ENCODE measurements at places on chromosomes 11 and 22. TPM values are rescaled to one million over a fixed set of nuclear protein-coding genes. Genes with fewer than 3 reads are reported as not detected.
A peak's percentile ranks its signal among the peaks of the same experiment; 100 is the strongest.

DNA sequence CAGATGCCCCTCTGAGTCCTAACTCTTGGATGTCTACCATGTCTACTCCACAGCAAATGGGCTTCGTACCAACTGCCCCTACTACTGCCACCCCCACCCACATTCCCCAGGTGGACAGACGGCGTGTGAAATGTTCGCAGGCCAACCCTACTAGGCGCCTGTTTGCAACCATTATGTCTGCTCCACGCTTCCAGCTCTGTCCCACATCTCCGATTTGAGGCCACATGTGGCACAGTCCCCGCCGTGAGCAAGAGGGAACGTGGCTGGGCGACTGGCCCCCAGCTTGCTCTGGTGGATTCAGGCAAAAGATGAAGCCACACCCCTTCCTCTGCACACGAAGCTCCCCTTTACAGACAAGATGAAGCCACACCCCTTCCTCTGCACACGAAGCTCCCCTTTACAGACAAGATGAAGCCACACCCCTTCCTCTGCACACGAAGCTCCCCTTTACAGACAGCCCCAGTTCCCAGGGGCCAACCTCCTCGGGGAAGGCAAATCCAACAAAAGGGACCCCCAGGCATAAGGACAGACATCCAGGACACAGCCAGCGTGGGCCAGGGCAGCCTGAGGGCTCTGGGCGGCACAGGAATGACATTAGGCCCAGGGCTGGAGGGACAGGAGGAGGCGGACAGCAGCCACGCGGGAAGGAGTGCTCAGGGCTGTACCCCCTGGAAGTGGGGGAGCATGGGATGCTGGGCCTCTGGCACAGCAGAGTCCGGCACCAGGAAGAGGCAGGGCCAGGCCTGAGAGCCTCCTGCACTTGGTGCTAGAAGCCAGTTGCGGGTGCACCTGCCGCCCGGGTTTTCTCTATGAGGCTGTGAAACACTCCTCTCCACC is 106.2 kb downstream of the SHANK2 start:
- no peak for DNase-seq

DNA sequence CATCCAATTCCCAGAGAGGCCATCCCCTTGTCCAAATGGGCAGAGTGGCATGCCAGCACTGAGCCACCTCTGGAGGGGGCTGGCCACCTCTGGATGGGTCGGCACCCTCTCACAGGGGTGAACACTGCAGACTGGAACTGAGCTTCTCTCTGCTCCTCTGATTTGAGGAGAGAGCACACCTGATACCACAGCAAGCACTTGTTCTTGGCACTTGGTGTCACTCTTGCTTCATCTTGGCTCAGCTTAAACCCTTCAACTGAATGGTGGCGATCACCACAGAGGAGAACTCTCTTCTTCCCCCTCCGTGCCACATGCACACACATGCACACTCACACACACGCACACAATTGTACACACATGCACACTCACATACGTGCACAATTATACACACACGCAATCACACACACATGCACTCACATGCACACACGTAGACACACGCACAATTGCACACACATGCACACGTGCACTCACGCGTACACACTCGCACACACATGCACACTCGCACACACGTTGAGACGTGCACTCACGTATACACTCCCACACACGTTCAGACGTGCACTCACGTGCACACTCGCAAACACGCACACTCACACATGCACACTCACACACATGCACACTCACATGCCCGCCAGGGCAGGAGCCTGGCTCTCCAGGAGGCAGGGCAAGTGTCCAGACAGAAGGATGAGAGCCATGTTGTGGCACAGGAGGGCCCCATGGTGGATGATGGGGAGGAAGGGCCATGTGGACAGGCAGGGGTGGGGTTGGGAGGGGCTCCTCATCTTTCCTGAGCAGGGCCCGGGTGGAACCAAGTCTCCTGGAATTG is 23.4 kb downstream of the OVOL1 start:
- DNase-seq: no peak

DNA sequence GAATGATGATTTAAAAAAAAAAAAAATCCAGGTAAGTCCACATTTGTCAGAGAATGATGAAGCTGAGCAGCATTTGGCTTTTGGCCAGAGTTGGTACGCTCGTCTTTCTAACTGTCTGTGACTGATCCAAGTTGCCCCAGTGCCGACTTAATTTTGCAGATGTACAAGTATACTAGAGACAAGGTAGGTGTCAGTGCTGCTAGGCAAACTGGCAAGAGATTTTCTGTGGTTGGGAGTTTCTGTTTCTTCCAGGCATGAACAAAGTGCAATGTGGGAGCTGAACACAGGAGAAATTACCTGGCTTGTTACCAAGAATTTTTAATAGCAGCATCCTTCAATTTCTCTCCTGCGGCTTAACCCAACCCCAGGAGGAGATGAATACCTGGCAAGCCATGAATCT is 307.7 kb downstream of the BUD13 start:
- DNase-seq: no peak

GRCh38 chr22:18056161-18056666 is 21.6 kb upstream of the PEX26 start:
- DNase-seq: no peak

DNA sequence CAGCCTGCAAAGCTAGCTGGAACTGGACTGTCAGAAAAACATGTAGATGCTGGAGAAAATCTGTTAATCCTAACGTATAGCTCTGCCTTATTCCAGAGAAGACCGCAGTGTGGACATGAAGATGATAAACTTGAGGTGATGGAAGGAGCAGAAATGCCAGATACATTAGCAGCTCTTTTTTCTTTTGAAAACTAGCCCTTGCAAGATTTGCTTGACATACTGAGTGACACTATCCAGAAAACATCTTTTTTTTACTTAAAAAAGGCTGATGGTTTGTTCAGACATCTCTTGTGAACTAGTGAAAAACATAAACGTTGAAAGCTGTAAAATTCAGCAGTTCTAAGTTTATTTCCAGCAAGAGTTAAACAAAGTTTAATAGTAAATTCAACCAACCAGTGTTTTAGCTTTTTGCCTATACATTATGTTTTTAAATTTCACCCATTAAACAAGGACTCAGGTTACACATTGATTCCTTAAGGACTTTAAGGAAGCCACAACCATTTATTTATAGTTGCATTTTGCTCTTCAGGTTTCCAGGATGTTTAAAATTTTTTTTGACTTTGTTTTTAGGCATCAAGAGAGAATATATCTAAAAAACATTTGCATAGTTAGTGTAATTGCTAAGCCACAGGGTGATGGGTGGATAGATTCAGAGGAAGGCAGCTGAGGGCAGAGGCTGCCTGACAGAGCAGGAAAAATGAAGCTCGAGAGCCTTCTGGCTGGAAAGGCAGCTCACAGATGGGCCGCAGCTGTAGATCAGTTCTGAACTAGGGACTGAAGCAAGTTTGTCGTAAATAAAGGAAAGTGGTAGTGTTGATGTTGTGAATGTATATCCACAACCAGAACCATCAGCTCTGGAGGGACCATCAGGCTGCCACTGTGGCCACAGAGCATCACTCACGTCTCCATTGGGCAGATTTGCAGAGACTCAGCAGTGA is 9.5 kb downstream of the SNAP29 start:
- no peak for DNase-seq

GRCh38 chr11:19631712-19632498 is 80.7 kb upstream of the NAV2 start:
- DNase-seq: no peak

DNA sequence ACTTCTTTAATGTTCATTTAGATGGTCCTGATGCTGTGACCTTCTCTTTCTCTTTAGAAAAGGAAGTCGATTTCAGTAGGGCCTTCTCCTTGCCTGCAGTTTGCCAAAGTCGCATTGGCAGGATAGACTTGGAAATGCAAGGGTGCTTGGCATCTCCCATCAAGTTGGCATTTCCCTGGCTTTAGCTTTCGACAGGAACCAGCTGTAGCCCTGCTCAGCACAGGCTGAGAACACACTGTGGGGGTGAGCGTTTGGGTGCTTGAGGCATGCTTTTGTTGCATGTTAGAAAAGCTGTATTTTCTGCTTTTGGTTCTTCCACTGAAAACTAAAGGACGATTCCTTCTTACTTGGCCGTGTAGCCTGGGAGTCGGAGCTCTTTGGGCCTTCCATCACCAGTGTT is 37.7 kb downstream of the LDLRAD3 start:
- DNase-seq: no peak

DNA sequence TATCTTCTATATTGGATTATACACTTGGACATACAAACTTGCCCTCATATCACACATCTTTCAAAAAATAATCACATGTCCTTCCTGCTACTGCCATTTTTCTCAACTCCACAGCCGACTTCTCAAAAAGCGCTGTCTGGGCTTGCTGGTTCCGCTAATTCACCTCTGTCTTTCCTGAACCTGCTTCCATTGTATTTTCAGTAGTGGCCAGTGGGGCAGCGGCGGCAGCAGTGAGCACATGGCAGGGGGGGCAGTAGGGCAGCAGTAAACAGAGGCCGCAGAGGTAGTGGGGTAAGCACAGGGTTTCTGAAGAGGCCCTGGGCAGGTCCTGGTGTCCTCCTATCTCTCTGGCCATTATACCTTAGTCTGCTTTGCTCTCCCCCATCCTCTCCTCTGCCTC is 126.3 kb downstream of the RRAS2 start:
- DNase-seq: no peak

- DNase-seq: no peak
Observed at GRCh38 chr11:76075716-76076115, 130.6 kb downstream of the WNT11 start.

- no peak for DNase-seq
Observed at GRCh38 chr11:61158691-61159381, 2.4 kb downstream of the VPS37C start.

GRCh38 chr11:111327908-111328624 is 29.7 kb downstream of the POU2AF3 start:
- DNase-seq: no peak

DNA sequence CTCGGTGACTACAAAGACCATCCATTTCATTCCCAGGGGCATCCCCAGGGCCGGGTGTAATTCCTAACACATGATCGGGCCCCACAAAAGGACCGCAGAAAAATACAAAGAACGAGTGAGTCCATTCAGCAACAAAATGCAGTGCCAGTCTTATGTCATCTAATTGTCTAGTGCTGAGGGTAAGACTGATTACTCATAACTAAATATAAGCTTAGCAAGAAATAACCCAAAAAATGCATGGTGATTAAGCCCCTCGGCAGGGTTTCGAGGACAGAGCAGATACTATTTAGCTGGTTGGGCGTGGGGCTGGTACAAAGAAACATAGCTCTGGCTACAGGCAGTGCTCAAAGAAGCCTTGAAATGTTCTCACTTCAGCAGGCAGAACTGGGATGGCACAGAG is 1078.9 kb downstream of the OPCML start:
- DNase-seq: no peak

DNA sequence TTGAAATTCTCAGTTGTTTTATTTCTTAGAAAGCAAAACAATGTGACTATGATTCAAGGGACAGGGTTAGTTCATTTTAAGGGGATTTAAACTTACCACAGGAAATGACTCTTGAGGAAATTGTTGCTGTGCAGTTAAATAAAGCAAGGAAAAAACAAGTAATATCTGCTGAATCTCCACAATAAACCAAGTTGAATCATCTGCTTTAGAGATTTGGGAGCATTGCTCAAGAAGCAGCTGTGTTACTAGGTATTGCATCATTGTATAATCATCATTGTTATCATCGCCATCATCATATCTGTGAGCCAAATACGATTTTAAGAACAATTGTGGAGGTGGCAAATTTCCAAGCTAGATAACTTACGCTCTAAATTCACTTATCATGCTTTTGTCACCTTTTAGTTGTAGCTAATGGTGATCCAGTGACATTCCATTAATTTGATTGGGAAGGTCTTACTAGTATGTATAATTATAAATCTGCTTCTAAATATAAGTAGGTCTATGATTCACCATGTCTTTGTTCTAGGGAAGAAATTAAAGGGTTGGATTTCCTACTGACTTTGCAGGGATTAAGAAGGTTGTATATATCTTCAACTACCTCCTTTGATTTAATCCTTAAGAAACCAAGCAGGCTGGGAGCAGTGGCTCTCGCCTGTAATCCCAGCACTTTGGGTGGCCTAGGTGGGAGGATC is 19.9 kb downstream of the MMP10 start:
- DNase-seq: no peak

GRCh38 chr11:59224351-59224928 is 11.7 kb upstream of the MPEG1 start:
- DNase-seq: peak; percentile 65

DNA sequence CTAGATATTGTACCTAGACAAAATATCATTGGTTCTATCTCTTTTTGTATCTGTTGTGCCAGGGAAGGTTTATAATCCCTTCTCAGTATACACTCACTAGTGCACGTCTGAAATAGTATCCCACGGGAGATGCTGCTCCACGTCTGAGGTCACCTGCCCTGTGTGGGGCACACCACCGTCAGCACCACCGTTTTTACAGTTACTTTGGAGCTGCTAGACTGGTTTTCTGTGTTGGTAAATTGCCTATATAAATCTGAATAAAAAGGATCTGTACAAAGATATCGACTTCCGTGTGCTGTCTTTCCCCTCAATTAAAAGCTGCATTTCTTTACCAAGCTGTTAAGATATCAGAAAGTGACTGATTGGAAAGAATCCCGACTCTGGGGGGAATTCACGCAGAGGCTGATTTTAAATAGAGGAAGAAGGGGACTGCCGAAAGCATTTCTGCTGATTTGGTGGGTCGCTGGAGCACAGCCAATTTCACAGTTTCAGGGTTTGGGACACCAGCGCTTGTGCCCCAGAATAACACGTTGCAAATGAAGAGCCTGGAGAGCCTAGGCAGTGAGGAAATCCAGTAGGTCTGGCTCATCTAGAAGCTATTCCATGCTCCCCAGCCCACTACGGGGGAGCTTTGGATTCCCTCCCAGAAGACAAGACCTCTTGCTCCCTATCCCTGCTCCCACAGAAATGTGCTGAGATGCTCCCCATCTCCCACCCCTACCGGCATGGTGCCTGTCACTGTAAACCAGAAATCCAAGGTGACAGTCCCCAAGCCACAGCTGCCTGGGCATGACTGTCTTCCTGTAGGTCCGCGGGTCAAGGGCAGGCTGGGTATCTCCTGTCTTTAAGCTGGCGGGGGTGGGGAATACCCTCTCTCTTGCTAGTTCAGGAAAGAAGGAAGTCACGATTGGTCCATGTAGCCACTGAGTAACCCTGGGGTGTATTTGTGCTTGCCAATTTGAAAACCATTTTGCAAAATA is 12.7 kb upstream of the MYO18B start:
- DNase-seq: no peak

- DNase-seq: no peak
Observed at GRCh38 chr11:29957431-29957830, 59.4 kb downstream of the KCNA4 start.

GRCh38 chr11:95338430-95338991 is 107.5 kb upstream of the SESN3 start:
- DNase-seq: peak; percentile 53

GRCh38 chr11:130308886-130309285 is 5.8 kb downstream of the ZBTB44 start:
- DNase-seq: no peak

PLET1 gene
- not detected for total RNA-seq

HEPACAM gene
- total RNA-seq: 14.4 TPM

MS4A6E gene
- total RNA-seq: not detected

MGAT3 gene
- 26.2 TPM for total RNA-seq

ACRV1 gene
- total RNA-seq: not detected

BCO2 gene
- total RNA-seq: 14.7 TPM

TMEM225 gene
- total RNA-seq: not detected

MALAT1 gene
- 20,649 TPM for total RNA-seq

TMEM121B gene
- total RNA-seq: 0.84 TPM

SMC1B gene
- not detected for total RNA-seq

BATF2 gene
- 9.6 TPM for total RNA-seq

All from tibial nerve (tissue), 4 donors.